NCI-H2029 treated with DMSO at 0.1 percent for 48 hours (cell line): ENCODE measurements at places on chromosomes 3 and 15.

DNA sequence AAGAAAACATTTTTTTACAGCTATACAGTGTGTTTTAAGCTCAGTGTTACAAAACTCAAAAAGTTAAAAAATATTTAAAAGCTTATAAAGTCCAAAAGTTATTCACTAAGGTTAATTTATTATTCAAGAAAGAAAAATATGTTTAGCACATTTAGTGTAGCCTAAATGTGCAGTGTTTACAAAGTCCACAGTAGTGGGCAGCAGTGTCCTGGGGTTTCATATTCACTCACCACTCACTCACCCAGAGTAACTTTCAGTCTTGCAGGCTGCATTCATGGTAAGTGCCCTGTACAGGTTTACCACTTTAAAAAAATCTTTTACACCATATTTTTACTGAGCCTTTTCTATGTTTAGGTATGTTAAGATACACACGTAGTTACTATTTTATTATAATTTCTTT is 300.2 kb upstream of the TRIM42 start:
- no peak for DNase-seq

- DNase-seq, result peak; percentile 78
Measured at GRCh38 chr3:32340039-32340438, 51.6 kb upstream of the CMTM7 start.

GRCh38 chr3:194364652-194365434 is 4.7 kb downstream of the LRRC15 start:
- no peak for DNase-seq

DNA sequence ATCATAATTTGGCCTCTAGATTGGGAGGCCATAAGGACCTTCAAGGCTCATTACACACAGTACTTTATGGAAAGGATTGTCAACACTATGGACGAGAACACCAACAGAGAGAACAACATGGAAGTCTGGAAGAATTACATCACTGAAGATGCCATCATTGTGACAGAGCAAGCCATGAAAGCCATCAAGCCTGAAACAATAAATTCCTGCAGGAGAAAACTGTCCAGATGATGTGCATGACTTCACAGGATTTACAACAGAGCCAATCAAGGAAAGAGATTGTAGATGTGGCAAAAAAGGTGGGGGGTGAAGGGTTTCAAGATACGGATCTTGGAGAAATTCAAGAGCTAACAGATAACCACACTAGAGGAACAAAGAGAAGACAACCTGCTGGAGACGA is 15.9 kb downstream of the IL17RB start:
- no peak for DNase-seq

- DNase-seq, result no peak
Measured at GRCh38 chr3:67617518-67617917, 36.9 kb downstream of the SUCLG2 start.

- DNase-seq, result no peak
Measured at GRCh38 chr15:89360294-89360971, 25.8 kb upstream of the POLG start.

DNA sequence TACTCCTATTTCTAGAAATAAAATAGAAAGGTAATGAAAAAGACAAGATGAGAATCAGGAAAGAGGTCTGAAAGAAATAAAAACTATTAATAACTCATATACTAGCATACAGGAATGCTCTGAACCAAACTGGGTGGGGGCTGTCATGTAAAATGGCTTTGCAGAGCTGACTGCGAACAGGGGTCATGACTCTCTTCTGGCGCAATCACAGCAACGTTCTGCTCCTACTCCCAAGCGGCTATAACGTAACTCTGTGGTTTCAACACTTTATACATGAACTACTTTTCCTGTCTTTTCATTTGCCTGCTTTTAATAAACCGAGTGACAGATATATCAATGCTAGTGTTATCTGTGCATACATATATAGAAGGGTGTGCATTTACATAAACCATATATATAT is 116.7 kb downstream of the DLG1 start:
- no peak for DNase-seq

GRCh38 chr3:42865256-42865655 is 10.4 kb downstream of the CYP8B1 start:
- peak; percentile 59 for DNase-seq

DNA sequence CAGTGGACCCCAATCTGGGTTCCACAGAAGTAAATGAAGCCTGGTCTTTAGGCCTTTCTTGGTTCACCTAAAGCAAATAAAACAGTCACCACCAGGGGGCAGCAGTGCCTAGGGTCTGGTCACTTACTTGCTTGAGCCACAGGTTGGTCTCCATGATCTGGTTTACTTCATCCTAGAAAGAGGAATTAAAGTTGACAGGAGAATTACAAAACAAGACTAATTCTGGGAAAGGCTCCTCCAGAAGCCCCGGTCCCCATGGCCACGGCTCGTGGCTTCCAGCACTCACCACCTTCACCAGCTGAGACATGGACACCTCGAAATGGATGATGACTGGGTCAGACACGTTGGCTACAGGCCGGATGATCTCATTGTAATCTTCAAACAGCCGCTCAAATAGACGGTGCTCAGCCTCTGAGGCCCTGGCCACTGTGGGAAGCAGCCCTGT is 2.3 kb downstream of the CHRNA3 start:
- DNase-seq, result peak; percentile 63

DNA sequence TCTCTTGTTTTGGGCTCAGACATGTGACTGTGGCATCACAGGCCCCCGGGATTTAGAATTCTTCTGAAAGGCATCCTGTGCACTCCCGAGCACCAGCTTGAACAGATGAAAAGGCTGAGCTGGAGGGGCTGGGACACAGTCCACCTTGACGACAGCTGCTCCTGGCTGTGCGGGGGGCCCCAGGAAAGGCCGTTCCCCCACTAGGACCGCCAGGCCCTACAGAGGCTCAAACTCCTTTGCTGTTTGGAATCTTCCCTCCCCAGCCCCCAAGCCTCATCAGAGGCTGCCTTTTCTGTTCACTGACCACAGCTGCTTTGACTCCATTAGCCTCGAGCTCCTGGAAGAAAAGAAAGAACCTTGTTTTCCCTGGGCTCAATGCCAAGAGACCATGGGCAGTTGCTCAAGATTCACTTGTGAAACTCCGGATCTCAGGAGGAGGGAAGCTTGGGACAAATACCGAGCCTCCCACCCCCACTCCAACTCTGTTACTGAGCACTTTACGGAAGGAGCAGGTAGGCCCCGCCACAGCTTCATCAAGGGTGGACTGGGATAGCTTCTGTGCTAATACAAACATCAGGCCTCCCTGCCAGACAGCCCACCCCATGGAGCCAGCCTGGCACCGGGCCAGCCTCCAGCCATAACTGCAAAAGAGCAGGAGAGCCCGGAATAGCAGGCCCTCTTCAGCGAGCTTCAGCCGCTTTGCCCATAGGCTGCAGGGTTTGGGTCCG is 15.7 kb downstream of the CIDEC start:
- DNase-seq, result peak; percentile 47

- DNase-seq, result no peak
Measured at GRCh38 chr15:37572401-37572800, 362.0 kb upstream of the TMCO5A start.

GRCh38 chr3:47580481-47580880 is 1.8 kb upstream of the CSPG5 start:
- no peak for DNase-seq

DNA sequence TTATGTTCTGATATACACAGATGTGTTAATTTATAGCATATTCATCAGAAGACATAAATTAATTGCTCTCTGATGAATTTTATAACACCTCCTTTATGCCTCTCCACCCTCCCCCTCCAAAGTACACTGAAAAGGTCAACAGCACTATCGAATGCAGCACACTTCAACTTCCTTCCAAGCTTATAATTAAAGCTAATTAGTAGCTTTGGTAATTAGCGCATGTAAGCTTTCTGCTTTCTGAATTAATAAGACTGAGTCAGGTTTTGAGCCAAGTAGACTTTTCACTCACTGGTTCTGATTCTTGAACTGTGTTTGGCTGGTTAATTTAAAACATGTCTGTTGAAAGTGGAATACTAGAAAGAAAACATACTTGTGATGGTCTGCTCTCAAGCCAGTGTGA is 760.8 kb upstream of the CFAP20DC start:
- DNase-seq, result no peak

DNA sequence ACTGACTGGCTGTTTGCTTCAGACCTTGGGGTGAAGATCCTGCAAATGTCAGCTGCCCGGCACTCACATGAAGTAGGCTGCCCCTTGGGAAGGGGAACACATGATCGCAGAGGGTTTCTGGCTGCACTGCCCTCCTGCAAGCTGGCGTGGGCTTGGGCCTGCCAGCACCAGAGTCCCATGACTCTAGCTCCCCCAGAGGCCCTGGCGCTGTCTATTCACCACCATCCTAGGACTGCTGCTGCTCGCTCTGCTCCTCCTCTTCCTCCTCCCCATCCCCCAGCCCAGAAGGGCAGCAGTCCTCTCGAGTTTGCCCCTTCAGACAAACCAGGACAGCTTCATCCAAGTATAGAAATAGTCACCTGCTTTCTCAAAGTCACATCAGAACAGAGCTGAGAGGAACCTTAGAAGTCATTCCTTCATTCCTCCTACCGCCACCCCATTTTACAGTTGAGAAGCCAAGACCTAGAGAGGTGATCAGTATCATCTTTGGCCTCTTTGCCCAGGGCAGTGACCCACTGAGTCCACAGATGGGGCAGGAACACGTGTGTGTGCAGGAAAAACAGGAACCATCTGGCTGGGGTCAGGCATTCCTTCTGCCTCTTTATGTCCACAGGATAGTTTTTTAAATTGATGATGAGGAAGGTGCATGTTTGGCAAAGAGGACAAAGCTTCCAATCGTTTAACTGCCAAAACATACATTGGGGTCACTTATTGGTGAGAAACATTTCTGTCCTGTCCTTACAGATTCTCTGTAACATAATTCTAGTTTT is 13.2 kb downstream of the DPH3 start:
- DNase-seq, result no peak

DNA sequence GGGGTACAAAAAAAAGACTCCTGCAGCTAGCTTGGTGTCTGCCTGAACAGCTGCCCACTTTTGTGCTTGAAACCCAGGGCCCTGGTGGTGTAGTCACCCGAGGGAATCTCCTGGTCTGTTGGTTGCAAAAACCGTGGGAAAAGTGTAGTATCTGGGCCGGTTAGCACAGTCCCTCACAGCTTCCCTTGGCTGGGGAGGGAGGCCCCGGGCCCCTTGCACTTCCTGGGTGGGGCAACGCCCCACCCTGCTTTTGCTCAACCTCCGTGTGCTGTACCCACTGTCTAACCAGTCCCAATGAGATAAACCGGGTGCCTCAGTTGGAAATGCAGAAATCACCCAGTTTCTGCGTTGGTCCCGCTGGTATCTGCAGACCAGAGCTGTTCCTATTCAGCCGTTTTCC is 211.7 kb upstream of the ZPLD1 start:
- DNase-seq, result no peak
